ENCODE measurements at places on chromosomes 5 and 9.
A peak's percentile ranks its signal among the peaks of the same experiment; 100 is the strongest.

- DNase-seq: no peak
Observed at GRCh38 chr9:21811914-21812313, 9.5 kb downstream of the MTAP start.

GRCh38 chr9:68955330-68955729, 58.6 kb downstream of the PRKACG start:
- DNase-seq: no peak

GRCh38 chr9:121326130-121326838, 43.8 kb downstream of the STOM start:
- DNase-seq: peak; percentile 63

GRCh38 chr5:1490376-1490775, 33.4 kb downstream of the LPCAT1 start:
- DNase-seq: no peak

DNA sequence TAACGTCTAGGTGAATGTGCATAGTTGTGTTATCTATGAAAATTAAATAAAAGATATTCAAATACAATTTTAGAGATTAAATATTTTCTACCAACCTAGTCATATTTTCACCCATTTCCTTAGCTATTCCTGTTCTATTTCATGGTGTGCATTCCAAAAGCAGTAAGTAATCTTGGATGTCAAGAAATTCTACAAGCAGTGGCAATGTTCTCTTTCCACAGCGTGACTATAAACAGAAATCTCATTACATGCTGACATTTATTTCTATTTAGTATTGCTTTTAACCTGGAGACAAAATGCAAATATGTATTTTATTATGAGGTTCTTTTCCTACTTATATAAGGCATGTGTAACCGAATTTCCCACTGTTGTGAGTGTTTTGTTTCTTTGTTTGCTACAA, 510.0 kb downstream of the ACTL7B start:
- no peak for DNase-seq

DNA sequence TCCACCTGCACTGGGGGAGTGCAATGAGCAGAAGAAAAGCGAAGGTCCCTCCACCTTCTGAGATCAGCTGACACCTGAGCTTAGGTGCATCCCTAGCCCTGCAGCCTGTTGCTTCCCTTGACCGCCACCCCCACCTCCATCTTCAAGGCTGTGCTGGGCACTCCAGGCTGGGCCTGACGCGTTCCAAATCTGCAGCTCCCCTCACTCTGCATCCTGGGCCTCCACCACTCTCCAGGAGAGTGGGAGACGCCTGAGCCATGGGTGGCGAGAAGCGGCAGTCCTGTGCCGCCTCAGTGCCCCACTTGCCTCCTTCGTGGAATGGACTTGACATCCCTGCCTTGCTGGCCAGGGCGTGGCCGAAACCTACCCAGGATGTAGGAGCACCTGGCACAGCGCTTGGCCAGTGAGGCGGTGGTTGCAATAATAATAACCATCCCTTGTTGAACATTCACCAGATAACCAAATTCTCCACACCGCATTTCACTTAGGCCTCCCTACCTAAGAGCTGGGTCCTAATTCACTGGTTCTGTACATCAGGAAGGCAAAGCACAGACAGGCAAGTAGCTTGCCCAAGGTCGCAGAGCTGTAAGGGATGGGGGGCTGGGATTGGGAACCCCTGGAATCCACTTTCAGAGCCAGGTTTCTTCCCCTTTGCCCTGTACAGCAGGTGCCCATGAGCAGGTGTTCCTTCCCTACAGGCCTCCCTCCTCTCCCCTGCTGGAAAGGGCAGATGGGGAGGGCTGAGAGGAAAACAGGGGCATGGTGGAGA, 11.7 kb downstream of the B4GALT7 start:
- no peak for DNase-seq

DNA sequence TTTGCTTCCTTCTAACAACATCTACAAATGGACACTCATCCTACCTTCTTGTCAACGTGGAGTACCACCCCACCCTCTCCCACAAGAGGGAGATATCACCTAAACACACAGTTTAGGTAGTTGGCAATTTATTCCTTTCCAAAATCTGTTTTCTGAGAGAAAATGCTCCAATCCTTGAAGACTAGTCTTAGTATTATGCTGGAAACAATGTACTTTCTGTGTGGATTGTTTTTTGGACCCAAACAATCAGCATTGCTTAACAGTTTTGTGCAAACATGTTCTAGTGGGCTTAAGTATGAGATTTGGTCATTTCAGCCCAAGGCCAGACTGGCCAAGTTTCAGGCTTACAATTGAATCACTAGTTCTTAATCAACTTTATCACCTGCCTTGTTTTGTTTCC, 359.1 kb downstream of the ARHGEF28 start:
- DNase-seq: no peak

DNA sequence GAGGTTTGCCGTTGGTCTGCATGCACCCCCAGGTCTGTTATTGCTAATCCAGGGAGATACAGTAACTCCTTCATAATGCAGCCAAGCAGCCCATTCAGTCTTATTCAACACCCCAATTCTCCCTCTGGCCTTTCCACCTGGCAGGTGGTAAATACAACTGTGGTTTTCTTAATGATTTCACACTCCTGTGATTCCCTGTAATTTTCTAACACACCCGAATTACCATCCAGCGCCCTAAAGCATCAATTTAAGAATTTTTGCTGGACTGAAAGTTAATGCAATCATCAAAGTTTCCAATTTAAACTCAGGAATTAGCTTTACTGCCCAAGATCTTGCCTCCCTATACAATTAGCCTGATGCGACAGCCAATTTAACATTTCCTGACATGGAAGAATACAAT, 62.5 kb downstream of the GNAQ start:
- no peak for DNase-seq

GRCh38 chr5:63961125-63961597, 1.1 kb downstream of the HTR1A start:
- DNase-seq: no peak

DNA sequence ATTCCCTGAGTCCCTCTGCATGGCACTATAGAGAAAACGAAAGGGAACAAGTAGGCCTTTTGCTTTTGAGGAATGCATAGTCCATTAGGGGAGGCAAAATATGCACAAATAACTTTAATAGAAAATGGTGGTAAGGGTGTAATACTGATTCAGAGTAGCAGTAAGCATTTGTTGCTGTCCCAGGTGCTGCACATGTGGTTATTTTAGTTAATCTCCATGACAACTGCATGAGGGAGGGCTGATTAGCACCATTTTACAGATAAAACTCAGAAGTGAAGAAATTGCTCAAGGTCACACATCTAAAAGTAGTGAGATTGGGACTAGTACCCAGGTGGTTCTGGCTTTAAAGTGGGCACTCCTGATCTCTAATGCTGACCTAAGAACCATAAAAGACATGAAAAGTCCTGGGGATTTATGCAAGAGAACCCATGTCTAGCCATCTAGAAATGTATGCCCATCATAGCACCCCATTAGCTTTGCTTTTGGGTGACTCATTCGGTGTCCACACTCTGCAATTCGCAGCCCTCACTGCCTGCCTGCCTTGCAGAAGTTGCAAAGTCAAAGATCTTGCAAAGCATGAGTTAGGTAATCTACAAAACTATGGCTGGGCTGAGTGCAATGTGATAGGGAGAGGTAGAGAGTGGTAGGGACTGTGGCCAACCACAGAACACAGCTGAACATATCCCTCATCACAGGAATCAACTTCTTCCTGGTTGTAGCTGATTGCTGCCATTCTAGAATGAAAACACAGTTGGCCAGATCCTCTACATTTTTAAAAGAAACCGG, 195.2 kb downstream of the PTTG1 start:
- no peak for DNase-seq

GRCh38 chr9:38619556-38620447, 594 bp downstream of the ANKRD18A start:
- no peak for DNase-seq

DNA sequence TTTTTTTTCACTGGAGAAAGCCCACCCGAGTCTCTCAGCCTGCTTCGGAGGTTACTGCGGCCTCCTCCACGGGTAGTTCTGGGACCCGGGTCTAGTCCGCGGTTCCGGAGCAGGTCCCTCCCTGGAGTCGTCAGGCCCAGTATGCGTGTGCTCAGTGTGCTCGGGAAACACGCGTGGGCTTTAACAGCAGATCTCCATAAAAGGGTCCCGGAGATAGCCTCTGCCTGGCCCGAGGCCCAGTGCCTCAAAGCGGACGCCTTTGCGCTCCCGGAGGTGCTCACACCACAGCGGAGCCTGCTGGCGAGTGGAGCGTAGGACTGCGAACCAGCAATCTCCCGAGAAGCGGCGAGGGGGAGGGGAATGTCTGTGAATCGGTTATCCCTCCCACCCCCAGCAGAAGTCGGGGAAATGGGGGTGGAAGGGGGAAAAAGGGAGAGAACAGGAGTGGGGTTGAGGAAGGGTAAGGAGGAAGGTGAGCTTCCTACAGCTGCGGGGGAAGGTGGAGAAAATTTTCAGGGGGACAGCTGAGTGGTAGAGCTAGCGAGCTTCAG, 28.7 kb downstream of the CDKN2A start:
- DNase-seq: no peak

GRCh38 chr5:33470544-33470943, 29.8 kb downstream of the TARS1 start:
- peak; percentile 16 for DNase-seq

- DNase-seq: peak; percentile 73
Observed at GRCh38 chr5:155926031-155926430, 400.9 kb upstream of the SGCD start.

- DNase-seq: no peak
Observed at GRCh38 chr9:76528056-76528455, 69.1 kb downstream of the GCNT1 start.

GRCh38 chr5:42242210-42242609, 181.0 kb upstream of the GHR start:
- DNase-seq: no peak

DNA sequence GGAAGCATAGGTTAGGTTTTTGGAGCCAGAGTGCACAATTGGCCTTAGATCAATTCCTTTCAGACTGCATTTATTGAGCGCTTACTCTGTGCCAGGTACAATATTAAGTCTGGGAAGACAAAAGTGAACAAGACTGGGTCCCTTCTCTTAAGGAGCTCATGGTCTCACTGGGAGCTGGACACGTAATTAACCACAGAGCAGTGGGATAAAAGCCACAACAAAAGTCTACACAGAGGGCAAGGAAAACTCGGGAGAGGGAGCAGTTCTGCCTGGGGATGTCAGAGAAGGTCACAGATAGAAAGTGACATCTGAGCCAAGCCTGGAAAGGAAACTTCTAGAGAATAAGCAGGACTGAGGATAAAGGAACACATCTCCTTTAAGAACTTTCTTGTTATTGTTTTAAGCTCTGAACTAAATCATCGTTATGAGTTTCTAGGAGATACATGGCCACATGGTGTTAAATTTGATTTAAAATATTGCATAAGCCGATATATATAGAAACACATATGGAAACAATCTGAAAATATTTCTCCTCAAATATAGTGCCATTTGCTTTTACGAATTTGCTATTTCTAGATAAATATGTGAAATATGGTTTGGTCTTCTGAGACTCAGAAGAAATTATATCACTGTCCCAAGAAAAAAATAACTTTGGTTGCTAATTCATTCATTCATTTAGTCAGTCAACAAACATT, 40.1 kb upstream of the PDE8B start:
- DNase-seq: no peak

DNA sequence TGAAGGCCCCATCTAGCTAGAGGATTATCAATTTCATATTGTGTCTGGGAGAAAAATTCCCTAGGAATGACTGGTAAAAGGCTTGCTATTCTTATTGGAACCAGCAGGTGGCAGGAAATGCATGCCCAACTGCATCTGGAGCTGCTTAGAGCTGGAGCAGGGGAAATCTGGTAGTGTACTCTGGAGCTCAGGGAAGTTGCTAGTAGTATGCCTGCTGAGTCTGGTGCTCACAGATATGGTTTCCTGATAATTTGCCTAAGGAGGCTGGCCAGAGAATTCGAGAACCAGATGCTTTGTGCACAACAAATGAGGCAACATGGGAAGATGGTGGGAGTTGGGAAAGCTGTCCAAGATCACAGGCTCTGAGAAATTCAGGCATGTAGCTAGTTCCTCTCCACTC, 53.7 kb downstream of the G3BP1 start:
- peak; percentile 40 for DNase-seq

- DNase-seq: no peak
Observed at GRCh38 chr5:54171645-54172384, 138.6 kb downstream of the ARL15 start.

DNA sequence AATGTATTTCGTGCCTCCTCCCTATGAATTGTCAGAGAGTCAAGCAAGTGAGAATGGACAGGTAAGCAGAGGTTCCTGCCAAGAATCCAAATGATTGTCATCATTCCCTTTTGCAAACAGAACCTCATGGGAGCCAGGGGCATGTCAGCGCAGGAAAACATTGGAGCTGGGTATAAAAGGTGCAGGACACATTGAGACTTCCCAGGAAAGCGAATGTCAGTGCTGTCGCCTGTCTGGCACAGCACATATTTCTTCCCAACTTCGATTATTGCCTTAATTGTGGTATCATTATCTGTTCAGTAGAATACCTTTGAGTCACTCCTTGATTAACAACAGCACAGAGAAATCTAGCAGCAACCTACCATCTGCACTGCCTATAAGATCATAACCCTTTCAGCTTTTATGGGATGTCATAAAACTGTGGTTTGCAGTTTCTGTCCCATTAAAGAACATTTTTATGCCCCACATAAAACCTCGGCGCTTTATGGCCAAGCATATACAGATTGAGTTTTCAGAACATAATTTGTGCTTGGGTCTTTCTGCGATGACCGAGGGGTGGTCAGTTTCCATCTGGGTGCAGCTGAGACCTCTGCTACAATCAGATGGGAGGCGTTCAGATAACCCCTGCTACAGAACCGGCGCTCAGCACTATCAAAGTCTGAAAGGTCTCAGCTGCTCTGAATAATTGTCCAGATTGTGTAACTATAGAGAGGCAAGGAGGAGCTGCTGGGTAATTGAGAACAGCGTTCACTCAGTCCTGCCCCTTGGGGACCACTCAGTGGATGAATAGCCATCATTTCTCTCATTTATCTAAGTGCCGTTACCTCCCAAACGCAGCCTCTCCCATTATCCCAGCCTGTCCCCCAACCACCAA, 30.9 kb upstream of the WWC1 start:
- DNase-seq: no peak

DNA sequence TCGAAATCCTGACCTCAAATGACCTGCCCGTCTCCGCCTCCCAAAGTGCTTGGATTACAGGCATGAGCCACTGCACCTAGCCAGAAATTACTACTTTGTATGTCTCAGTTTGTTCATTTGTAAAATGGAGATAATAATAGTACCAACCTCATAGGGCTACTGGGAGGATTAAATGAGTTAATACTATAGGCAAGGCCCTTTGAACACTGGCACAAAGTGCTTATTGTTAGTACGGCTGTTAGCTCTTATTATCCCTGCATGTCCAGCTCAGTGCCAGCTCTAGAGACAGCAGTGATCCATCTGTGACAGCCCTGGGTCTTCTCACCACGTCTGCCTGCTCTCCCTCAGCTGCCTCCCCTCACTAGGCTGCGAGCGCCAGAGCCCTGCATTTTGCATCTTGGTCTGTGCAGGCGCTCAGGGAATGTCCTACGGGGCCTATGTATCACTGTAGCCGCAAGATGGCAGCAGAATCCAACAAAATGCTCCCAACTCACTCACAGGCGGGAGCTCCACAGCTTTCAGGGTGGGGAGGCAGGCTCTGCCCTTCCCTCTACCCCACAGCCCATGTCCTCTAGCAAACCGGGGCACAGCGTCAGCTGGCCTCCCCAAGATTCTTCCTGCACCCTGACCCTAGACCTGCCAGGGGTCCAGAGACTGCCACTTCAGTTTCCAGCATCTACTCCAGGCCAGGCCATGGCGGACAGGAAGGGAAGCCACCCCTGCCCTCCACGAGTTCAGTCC, 17.7 kb upstream of the AKNA start:
- DNase-seq: no peak
